ENCODE measurements at places on chromosomes 2 and 18.

DNA sequence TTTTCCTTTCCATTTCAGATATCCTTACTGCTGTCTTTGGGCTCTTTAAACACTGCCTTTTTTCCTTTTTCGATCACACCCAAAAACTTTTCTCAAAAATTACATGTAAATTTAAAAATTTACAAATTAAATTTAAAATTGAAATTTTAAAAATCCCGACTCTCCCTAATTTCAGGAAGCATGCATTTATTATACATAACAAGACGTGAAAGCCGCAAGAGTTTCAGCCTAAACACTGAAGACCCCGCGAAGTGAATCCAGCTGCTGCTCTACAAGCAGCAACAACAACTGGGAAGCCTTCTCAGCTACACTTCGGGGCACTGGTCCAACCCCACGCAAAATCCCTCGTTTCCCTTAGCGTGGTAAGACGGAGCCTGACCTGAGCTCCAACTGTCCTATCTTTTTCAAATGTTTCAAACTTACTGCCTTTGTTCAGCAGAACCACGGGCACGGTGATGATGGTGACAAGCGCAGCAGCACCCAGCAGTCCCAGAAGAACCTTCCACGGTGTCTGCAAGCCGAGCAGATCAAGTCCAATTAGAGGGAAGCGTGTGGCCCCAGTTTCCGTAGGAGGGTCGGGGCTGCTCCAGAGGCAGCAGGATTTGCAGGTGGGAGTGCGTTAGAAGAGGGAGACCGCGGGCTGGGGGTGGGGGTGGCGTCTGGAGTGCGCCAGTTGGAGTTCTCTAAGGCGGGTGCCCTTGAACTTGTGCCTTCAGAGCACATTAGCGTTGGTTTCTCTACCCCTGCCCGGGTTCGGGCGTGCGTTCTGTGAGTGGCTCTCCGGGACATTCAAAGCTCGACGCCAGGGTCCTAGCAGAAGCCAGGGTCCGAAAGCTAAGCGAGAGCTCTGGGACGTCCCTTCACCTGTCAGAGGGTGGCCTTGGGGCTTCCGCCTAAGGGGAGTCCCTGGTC lies 783 bp downstream of the DPP4 start:
- DNase-seq, result no peak

DNA sequence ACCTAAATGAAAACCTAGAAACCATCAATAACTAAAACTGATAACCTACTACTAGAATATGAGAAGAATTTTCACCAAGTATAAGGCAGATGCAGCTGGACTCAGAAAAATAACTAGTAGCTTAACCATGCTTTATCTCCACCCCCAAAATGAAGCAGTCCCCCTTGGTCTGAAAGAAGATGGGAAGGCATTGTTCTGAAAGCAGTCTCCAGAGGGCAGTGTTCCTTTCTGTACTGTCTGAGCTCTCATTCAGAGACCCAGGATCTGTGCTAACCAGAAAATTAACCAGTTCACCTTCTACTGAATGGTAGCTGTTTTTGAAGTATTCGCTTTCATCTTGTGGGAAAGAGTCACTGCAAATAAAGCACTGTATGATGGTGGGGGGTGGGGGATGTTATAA lies 273.0 kb downstream of the PDE11A start:
- no peak for DNase-seq

- no peak for DNase-seq
Observed at GRCh38 chr18:61965311-61965710, 72.5 kb upstream of the RNF152 start.

- DNase-seq, result peak; percentile 66
Observed at GRCh38 chr2:98554116-98554861, 54.0 kb downstream of the COA5 start.

DNA sequence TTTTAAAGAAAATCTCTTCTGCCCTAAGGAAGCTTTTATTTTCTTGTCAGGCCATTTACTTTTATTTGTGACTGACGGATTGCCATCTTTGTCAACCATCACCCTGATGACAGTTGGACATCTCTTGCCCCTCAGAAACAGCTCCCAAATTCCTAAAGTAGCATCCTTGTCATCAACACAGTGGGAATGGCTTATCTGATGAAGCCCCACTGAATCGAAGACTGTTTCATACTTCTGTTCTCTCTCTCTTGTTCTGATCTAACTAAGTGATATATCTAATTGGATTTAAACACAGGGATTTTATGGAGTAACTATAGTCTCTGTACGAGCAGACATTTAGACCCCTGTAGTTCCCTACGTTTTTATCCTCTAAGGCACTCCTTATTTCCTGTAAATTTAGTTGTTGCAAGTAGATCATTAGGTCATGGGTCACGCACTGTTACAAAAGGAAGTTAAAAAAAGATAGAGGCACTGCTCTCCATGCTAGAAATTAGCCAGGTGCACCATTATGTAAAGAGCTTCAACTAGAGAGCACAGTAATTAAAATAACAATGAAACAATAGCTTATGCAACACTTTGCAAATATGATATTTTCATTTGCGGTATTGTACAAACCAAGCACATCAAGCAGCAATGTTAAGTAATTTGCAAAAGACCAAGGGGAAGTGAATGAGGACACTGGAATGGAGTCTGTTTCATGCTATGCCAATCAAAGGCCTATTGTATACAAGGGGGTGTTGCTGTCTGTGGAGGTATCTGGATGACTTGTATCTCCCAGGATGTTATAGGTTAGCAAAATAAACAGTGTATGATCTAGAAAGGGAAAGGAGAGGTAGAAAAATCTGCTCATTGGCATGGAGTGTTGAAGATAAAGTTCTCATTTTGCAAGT lies 284.7 kb downstream of the LRRTM1 start:
- DNase-seq, result no peak

- no peak for DNase-seq
Observed at GRCh38 chr2:191666732-191667131, 11.2 kb upstream of the NABP1 start.

DNA sequence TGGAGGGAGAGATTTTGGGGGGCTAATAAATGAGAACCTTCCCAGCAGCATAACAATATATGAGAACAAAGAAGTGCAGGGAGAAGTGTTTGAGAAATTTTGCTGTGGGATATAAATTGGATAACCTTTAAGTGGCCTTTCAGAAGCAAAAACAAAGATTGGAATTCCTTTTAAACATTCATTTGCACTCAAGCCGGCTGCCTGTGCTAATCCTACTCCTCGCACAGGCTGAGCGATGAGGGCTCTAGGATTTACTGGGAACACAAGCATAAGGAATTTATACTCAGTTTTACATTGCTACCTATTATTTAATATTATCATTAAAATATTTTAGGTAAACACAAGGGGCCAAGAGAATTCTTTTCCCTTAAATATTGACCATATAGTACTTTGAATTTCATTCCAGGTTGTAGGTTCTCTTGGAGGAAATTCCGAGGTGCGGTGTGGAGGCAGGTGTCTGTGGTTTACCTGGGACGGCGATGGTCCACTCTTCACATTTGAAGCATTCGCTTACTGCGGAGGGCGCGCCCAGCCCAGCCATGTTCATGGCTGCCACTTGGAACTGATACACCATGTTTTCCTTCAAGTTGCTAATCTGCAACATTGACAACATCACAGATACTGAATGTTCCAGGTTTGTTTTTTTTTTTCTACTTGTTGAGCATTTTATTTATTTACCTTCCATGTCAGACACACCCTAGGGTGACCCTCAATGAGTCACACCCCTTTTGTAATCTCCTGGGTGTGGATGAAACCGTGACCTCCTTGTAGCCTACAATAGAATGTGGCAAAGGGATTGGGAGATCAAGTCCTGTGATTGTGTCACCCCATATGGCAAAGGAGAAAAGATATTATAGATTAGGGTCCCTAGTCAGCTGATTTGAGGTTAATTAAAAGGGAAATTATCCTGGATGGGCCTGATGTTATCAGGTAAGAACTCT lies 100.1 kb downstream of the MYOM1 start:
- no peak for DNase-seq

- peak; percentile 33 for DNase-seq
Observed at GRCh38 chr18:78814766-78815165, 164.9 kb upstream of the SALL3 start.

GRCh38 chr2:55827855-55828254 lies 95.7 kb downstream of the EFEMP1 start:
- no peak for DNase-seq

- DNase-seq, result no peak
Observed at GRCh38 chr2:5974477-5974876, 282.3 kb downstream of the SOX11 start.

- DNase-seq, result no peak
Observed at GRCh38 chr2:207136874-207137273, 28.9 kb downstream of the KLF7 start.

GRCh38 chr18:44735096-44735495 lies 54.4 kb downstream of the SETBP1 start:
- no peak for DNase-seq

- no peak for DNase-seq
Observed at GRCh38 chr2:76675212-76675611, 847.0 kb downstream of the LRRTM4 start.

GRCh38 chr2:46663614-46664013 lies 184.2 kb downstream of the TMEM247 start:
- no peak for DNase-seq

DNA sequence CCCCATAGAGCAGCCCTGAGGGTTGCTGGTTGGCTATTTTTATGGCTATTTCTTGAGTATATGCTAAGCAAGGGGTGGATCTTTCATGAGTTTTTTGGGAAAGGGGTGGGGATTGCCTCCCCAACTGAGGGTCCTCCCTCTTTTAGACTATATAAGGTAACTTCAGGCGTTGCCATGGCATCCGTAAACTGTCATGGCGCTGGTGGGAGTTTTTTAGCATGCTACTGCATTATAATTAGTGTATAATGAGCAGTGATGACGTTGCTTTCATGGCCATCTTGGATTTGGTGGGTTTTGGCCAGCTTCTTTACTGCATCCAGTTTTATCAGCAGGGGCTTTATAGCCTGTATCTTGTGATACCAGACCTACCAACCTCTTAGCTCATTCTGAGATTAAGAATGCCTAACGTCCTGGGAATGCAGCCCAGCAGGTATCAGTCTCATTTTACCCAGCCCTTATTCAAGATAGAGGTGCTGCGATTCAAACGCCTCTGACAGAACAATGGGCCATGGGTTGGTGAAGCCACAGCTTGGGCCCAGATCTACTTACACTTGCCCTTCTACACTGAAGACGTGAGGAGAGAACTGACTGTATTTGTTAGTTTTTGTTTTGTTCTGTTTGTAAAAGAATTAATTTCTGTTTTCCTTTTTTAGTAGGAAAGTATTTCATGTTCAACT lies 53.8 kb upstream of the TMEM163 start:
- DNase-seq, result no peak

DNA sequence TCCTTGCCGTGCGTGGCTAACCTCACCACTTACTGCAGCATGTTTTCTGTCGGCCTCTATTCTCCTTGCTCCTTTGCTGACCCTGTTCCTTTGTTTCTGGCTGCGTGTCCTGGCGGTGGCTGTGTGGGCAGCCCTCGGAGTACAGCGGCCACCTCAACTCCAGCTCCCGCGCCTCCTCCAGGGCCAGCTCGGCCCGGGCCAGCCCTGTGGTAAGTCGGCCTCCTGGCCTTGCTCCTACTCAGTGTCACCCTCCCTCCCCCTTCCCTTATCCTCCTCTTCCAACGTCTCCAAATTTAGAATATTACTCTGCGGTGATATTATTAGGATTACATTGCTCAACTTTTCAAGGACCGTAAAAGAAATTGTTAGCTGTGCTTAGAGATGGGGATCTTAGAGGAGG lies 59.5 kb upstream of the RBM44 start:
- DNase-seq, result no peak

DNA sequence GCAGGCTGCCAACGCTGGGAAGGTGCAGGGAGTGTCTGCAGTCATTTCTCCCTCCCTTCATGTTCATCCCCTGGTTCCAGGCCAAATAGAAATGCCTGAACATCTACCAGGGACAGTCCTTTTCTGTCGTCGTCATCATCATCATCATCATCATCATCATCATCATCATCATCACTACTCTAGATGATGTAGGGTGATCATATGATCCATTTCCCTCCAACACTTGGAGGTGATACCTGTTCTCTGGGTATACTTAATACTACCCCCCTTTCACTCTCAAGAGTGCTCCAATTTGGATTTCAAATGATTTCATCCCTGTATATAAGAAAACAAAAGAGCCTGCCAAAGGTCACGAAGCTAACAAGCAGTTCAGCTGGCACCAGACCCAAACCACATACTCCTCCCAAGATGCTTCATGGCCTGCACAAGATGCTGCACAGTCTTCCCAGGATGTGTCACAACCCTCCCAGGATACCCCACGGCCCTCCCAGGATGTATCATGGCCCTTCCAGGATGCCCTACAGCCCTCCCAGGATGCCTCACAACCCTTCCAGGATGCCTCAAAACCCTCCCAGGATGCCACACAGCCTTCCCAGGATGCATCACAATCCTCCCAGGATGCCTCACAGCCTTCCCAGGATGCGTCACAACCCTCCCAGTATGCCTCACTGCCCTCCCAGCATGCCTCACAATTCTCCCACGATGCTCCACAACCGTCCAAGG lies 257.9 kb downstream of the DYSF start:
- DNase-seq, result no peak

GRCh38 chr2:136021976-136022375 lies 36.5 kb upstream of the DARS1 start:
- DNase-seq, result no peak

GRCh38 chr2:148658807-148659722 lies 14.5 kb downstream of the EPC2 start:
- DNase-seq, result no peak

- no peak for DNase-seq
Observed at GRCh38 chr2:223363085-223363484, 239.1 kb downstream of the SCG2 start.

DNA sequence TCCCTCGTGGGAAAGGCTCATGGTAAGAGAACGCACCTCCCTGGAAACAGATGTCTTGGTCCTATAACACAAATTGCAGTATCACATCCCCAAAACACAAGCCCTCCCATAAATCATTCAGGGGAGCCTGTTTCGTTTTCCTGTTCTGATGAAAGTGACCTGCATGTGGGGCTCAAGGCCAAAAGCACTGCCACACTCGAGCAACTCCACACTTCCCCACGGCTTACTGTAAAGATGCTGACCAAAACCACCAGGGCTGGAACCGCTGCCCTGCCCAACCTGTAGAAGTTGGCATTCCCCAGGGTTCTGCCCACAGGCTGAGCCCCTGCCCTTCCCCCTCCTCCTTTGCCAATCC lies 139.7 kb downstream of the BCL11A start:
- no peak for DNase-seq

DNA sequence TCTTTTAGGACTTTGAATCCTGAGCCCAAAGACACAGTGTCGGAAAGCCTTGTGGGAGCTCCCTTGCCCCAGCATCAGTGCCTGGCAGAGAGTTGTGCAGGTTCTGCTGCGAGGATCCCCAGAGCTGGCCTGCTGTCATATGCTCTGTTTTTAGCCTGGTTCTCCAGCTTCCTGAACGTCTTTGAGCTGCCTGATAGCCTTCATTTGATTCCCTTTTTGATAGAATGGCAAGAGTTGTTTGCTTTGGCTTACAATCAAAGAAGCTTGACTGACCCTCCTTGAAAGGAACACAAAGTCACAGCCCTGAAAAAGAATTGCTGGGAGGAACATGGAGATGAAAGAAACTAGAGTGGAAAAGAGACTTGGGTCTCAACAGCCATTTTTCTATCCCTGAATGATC lies 95.4 kb downstream of the C1QL2 start:
- DNase-seq, result no peak

- DNase-seq, result no peak
Observed at GRCh38 chr2:200422532-200423261, 87.2 kb downstream of the KCTD18 start.

All from spleen (tissue), 13 donors.